ENCODE measurements at places on chromosomes 3 and 15.

GRCh38 chr3:54819946-54820345 lies 107.9 kb downstream of the LRTM1 start:
- DNase-seq = no peak

- DNase-seq = no peak
Measured at GRCh38 chr15:57109005-57109404, 190.6 kb downstream of the TCF12 start.

DNA sequence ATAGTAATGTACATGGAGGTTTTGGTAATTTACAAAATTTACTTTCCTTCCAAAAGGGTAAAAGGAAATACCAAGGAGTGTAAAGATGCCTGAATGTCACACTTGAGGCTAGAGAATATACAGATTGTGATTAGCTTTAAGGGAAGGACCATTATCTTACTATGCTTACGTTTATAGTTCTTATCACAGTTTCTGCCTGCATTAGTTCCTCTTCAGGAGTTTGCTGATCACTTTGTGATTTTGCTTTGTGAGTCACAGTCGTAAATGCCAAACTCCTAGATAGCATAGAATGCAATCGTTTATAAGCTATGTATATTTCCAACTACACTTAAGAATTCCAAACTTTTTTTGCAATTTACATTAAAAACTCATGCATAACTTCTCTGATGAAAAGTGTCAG lies 1034.6 kb downstream of the DIPK2A start:
- DNase-seq = no peak

DNA sequence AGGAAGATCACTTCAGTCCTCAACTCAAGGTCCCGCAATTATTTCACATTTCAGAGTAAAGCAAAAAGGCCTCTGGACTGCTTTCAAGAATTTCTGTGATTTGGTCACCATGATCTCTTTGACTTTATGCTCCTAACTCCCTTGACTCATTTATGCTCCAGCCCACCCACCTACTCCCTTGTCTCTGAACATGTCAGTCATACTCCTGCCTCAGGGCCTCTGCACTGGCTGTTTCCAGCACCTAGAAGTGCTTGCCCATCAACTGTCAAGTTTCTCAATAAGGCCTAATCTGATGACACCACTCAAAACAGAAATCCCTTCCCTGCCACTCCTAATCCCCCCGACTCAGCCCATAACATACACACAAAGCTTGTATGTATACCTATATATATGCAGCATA lies 36.1 kb upstream of the CSPG5 start:
- DNase-seq = no peak

DNA sequence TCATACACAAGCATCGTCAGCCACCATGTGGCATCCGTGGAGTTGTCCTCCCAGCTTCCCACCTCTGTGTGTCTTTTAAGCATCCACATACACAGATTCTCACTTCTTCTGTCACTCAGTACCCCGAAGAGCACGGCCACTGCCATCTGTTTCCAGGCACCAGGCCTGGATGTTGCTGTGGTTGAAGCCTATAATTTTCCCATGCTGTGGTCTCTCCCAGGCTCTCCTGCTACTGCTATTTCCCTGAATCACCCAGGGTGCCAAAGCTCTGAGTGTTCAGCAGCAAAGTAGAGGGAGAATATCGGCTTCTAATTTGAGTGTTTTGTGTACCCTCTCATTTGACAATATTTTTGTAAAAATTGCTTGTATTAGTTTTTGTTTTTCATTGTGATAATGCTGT lies 265.7 kb downstream of the DIPK2A start:
- DNase-seq = no peak

- no peak for DNase-seq
Measured at GRCh38 chr15:95822961-95823360, 507.5 kb upstream of the NR2F2 start.

GRCh38 chr3:14231998-14232501 lies 53.4 kb downstream of the LSM3 start:
- no peak for DNase-seq

GRCh38 chr3:169980055-169980454 lies 13.4 kb downstream of the SEC62 start:
- DNase-seq = no peak

DNA sequence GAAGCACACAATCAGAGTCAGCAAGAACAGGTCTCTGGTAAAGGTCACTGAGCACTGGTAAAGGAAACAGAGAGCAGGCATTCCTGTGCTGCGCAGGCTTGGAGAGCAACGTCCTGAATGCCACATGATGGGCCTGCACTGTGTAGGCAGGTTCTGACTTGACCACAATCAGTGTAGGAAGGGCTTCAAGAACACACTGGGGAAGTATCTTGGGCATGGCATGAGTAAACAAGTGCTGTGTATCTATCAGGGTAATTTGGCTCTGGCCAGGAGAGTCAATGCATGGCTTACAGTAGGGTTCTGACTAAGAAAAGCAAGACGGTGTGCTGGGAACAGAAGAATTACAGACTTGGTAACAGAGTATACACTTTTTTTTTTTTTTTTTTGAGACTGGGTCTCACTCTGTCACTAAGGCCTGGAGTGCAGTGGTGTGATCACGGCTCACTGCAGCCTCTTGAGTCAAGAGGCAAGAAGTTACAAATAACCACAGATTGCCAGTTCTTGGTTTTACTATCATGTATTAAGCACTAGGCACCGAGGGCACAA lies 30.6 kb downstream of the TBC1D2B start:
- DNase-seq = peak; percentile 43

DNA sequence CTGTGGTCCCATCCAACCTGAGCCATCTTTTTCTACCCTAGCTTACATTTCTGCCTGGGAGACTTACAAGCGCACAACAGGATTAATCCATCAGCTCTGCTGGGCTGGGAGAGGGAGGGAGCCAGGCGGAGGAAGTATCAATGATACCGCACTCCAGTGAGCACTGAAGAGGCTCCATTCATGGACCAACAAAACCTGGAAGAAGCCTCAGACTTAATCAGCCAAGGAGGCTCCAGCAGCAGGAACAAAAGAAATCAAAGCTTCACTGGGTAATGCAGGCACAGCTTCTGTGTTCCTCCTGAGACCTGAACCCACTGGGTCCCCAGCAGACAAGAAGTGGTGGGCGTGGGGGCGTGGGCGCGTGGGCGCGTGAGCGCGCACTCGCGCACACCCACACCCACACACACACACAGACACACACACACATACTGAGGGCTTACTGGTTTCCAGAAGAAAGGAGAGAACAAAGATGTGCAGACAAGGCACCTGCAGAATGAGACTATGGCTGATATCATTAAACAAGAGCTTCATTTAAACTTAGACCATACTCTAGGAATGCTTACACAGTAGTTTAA lies 87.0 kb upstream of the BOC start:
- DNase-seq = no peak

- no peak for DNase-seq
Measured at GRCh38 chr3:49630784-49631183, 43.4 kb upstream of the APEH start.

DNA sequence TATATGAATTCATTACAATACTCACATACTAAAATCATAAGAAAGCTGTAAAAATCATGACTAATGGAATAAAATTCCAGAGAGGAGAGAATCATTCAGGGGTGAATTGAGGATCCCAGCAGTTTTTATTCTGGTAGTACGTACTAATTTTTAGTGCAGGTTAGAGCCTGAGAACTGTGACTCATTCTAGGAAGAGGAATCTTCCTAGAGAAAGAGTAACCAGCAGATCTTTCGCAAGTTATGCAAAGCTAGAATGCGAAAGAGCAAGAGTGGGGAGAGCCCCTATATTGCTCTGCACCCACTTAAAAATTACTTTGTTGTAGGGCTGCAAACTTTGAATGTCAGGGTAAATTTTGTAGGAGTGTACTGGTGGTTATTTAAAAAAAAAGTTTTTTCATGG lies 303.6 kb upstream of the ARPP21 start:
- DNase-seq = no peak

DNA sequence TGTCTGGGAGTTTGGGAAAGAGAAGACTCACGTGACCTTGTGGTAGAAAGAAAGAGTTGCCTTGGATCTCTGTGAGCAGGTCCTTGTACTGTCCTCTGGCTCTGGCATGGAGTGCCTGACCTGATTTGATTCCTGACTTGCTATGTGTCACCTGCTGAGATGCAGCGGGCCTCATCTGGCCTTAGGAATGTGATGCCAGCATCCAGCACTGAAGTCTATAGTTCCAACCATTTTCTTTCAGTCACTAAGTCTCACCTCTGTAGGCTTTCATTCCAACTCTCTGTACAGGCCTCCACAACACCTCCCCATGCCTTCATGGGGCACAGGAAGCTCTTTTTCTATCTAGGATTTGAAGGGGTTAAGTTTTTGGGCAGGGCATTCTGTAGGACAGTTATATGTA lies 12.1 kb upstream of the OXSR1 start:
- DNase-seq = no peak

DNA sequence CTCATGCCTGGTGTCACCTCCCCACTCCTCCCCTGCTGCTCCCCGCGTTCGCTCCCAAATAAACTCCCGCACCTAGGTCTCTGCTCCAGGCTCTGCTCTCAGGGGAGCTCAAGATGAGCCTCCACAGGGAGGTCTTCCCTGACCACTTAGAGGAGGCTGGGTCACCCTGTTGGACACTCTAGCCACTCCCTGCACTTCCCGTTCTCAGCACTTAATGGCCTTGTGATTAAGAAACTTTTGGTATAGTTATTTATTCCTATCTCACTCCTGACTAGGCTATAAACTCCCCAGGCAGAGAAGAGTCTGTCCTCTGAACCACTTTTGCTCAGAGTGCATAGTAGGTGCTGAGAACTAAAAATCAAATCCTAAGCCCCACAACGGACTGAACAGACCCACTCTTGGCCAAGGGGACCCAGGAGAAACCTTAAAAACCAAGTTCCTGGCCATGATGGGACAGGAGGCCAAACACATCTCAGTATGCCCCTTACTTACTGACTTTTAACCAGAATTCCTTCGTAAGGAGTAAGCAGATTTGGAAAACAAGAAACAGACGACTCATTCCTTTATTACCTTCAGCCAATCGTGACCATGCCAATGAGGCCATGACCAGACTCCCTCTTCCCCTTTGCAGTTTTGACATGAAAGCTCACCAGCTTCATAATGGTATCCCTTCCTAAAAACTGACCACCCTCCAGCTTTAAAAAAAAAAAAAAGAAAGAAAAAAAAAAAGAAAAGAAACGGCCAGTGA lies 69.0 kb upstream of the HRH1 start:
- no peak for DNase-seq

- DNase-seq = no peak
Measured at GRCh38 chr3:23991683-23992628, 46.9 kb downstream of the NR1D2 start.

GRCh38 chr3:46970391-46971091 lies 6.0 kb downstream of the CCDC12 start:
- no peak for DNase-seq

DNA sequence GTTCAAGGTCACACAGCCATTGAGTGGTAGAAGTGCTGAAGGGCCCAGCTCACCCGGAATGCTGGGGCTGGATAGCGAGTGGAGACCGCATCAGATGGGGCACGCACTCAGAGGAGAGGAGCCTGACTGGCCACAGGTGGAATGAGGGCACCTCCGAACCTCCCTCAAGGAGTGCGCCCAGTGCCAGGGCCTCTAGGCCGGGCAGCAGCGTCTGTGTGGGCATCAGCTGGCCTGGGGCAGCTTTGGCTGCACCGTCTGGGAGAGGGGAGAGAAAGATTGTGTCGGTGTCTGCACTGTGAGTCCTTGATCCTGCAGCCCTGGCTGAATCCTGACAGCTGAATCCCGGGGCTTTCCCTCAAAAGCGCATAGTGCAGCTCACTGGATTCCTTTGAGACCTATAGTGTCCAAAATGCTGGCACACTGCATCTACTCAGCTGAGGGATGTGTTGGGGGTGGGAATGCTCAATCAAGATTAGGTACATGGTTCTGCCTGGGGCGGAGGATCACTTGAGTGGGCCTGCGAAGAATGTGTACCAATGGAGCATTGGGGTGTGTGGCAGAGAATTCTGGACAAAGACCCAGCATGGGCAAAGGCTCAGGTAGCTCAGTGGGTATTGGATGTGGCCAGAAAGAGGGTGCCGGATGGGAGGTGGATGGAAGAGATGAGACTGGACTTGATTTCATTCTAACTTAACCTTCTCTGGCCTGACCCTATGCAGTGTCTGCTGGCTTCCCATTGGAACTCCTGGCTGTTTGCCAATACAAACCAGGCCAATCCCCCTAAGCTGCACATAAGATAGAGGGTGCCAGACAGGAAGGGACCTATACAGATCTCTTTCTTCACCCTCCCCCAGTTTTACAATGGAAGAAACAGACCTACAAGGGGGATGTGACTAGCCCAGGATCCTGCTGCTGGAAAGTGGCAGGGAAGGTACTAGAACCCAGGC lies 950 bp downstream of the ANKDD1A start:
- no peak for DNase-seq

GRCh38 chr3:105822171-105823123 lies 46.4 kb downstream of the CBLB start:
- DNase-seq = no peak

- no peak for DNase-seq
Measured at GRCh38 chr3:21672303-21672702, 78.7 kb downstream of the ZNF385D start.

- DNase-seq = peak; percentile 5
Measured at GRCh38 chr3:83523470-83524073, 1435.2 kb upstream of the CADM2 start.

GRCh38 chr3:141383555-141384129 lies 15.3 kb downstream of the ZBTB38 start:
- DNase-seq = no peak

GRCh38 chr15:33508703-33509102 lies 197.9 kb downstream of the RYR3 start:
- no peak for DNase-seq

DNA sequence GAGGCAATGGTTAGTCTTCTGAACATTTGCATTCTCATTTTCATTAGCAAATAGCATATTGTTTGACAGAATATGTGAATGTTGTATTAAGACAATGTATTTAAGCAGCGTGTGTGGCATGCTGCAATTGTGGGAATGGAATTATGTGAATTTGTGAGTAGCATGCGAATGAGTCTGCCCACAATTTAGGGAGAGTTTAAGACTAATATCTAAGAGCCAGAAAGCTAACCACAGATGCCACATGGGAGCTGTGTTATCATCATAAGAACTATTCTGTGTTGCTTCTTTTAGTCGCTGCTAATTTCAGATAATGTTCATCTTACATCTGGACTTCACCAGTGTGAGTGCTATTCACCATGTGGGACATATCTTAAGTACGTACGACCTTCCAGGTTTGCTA lies 494.5 kb downstream of the RBMS3 start:
- no peak for DNase-seq

DNA sequence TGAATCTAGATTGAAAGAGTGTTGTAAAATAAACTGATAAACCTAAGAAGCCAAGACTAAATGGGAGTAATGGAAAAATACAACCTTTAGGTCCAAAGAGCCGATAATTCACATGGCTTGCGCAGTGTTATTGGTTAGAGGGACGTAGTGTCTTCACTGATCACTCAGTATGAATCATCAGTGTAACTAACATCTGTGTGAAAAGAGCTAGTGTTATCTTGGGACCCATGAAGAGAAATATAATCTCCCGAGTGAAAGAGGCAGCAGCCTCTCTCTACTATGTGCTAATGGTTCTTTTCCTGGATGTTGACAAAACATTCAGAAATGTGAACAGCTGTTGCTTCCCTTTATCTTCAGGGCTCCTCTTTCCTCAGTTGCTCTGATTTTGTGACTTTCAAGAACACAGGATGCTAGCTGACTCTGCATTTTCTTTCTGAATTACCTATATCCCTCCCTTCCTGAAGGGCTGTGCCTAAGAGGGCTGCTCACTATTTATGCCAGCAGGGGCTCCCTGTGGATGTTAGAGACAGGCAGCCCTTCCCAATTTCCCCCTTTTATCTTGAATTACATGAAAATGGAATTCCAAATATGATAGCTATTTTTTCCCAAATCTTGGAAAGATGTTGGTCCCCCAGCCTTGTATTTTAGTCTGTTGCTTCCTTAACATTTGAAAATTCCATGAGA lies 128.8 kb downstream of the GRM7 start:
- no peak for DNase-seq
